ENCODE measurements at places on chromosomes 2 and 18.

DNA sequence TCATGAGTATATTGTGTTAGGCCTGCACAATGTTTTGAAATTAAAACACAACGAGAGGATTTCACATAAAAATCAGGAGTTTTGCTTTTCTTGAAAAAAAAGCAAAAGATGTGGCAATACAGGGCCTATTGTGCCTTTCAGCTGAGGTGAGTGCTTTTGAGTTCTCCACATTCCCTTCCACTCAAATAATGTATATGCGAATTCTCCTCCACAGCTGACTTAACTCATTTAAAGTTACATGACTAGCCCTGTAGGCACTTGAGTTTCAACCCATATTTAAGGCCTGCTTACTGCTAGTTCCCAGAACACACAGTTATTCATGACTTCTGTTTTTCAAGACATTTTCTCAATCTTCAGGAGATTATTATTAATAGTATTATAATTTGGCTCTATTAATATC, 353.1 kb downstream of the NUP35 start:
- DNase-seq, result no peak

GRCh38 chr2:233203060-233203459, 48.4 kb upstream of the ATG16L1 start:
- no peak for DNase-seq

GRCh38 chr2:105725388-105725787, 19.3 kb upstream of the NCK2 start:
- no peak for DNase-seq

DNA sequence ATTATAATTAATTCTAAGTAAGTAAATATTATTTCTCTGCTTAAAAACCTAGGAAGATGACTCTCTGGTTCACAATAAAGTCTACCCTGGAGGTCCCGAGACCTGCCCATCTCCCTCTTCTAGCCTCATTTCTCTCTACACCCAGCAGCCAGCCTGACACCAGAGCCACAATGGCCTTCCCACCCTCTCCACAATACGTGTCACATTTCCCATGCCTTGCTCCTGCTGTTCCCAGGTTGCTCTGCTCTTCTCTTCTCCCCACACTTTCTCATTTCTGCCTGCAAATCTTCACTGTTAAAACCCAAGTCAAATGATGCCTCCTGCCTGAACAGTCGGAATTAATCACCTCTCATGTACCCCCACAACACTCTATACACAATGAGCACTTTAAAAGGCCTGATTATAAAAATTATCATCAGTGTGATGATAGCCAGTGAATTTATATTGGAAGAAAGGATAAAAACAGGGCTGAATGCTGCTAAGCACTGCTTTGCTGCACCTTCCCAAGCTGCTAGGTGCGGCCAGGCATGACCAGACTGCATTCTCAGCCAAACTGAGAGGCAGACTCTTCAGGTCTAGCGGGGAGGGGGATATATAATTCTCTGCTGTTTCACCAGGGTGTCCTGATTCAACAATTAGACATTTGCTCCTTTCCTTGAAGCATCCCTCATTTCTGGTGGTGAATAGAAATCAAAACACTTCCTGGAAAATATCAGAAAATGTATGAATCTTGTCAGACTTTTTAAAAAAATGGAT, 160.6 kb downstream of the DTNA start:
- DNase-seq, result no peak

DNA sequence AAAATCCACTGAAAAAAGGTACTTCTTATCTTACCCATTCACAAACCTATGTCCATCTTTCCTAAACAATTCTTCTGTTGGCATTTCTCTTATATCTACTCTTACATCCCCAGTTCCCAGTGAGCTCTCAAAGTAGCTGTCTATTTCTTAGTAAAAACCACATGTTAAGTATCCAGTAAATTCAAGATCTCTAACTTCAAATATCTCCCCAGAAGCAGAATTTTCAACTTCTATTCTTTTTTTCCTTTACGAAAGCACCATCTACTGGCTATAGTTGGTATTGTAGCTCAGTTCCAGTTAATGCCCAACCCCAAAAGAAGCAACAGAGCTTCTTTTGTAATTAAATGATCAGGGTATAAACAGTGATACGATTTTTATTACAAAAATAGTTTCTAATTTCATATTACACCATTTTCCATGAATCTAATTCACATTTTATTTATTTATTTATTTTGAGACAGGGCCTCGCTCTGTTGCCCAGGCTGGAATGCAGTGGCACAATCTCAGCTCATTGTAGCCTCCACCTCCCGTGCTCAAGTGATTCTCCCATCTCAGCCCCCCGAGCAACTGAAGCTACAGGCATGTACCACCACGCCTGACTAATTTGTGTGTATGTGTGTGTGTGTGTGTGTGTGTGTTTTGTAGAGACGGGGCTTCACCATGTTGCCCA, 28.5 kb downstream of the HRH4 start:
- no peak for DNase-seq

DNA sequence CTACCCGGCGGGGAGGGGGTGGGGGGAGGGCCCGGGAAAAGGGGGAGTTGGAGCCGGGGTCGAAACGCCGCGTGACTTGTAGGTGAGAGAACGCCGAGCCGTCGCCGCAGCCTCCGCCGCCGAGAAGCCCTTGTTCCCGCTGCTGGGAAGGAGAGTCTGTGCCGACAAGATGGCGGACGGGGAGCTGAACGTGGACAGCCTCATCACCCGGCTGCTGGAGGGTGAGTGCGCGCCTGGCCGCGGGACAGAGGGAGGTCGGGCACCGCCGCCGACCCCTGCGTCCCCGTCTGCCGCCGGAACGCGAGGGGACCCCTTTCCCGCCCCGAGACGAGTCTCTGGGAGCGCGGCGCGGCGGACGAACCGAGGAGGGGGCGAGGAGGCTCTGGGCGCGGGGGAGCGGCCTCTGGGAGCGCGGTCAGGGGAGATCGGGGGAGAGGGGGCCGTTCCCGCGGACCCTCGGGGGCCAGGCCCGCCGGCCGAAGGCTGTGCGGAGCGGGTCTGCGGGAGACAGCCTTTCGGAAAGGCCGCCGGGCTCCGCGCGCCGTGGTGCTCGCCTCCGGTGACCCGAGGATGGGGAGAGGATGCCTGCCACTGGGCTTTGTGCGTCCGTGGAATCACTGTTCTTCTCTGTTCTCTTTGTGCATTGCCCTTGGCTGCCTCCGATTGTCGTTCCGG, 463 bp downstream of the PPP1CB start:
- DNase-seq, result no peak

DNA sequence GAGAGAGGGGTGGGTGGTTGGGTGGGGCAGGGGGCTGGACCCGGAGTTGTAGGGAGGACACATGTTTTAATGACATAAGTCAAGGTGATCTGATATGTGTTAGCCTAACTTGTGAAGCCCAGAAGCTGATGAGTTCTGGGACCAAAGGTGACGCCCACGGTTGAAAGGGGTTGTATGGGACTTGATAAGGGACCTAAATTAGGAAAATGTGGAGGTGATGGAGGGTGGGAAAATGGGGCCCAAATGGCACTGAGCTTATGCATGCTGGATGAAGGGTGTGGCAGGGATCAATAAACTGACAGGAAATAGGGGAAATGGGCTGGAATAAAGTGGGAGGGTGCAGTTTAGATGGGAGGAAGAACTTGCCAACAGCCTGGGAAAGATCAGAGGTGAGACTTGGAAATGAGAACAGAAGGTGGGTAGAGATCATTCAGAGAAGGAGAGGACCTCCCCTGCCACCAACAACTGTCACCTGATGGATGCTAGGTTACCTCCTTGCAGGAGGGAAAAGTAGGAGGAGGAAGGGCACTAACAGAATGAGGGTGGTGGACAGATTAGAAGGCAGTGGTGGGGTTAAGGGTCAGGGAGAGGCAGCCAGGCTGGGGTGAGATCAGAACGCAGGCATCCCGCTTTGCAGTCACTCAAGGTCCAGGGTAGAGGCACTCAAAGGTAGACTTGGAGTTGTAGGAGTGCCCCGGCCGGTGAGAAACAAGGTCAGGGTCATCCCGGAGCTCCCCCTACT, 15.3 kb downstream of the WNT10A start:
- DNase-seq, result no peak

GRCh38 chr2:131517106-131517831, 10.4 kb upstream of the CCDC74A start:
- DNase-seq, result no peak

Measured in stimulated activated CD8-positive, alpha-beta memory T cell treated with anti-CD3 and anti-CD28 coated beads, Interleukin-4, amount 100 ng/mL, for 1 hour (primary cell).